H7 (cell line): ENCODE measurements at places on chromosomes 7 and 10. TPM values are rescaled to one million over a fixed set of nuclear protein-coding genes. Genes with fewer than 3 reads are reported as not detected.
A peak's percentile ranks its signal among the peaks of the same experiment; 100 is the strongest.

The TCTN3 gene
- total RNA-seq, result 31.5 and 35.8 TPM in 2 replicates

The GDF2 gene
- total RNA-seq, result not detected in 2 replicates

The SHTN1 gene
- total RNA-seq, result 5.1 and 8.5 TPM in 2 replicates

The DPYSL4 gene
- total RNA-seq, result 7.6 and 9.1 TPM in 2 replicates

The UPK3BL2 gene
- total RNA-seq, result 4.0 and 13.2 TPM in 2 replicates

The CTAGE8 gene
- total RNA-seq, result not detected in 2 replicates

The CLCN1 gene
- 0.11 and 0.21 TPM in 2 replicates for total RNA-seq

The SYNPO2L gene
- total RNA-seq, result 0.11 TPM in 1 of 2 replicates, not detected in the other

GRCh38 chr10:18400906-18401245 is 250.5 kb downstream of the NSUN6 start:
- peak; percentile 41 for DNase-seq

- no peak for DNase-seq
Observed at GRCh38 chr10:12333380-12334185, 15.8 kb upstream of the CAMK1D start.

DNA sequence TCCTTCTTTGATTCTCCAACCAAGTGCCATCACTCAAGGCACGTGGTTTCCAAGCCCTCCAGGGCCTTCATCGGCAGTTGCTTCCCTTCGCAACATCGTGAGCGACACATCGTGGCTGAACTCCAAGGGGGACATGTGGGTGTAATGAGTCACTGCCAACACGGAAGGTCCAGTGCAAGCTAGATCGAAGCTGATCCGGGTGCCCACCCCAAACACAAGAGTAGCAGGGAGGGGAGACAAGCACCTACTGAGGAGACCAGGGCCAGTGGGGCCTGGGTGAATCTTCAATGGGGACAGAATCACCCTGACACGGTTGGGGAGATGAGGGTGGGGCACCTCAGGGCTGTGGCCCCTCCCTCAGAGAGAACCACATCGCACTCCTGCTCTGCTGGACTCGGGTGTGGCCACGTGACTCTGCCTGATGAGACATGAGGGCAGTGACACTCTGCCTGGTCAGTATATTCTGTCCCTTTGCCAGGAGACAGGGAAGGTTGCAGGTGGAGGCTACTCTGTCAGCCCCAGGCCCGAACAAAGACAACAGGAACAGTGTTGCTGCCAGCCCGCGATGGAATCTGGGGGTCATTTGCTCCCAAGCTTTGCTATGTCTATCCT is 36.8 kb upstream of the HSPA12A start:
- DNase-seq, result no peak

DNA sequence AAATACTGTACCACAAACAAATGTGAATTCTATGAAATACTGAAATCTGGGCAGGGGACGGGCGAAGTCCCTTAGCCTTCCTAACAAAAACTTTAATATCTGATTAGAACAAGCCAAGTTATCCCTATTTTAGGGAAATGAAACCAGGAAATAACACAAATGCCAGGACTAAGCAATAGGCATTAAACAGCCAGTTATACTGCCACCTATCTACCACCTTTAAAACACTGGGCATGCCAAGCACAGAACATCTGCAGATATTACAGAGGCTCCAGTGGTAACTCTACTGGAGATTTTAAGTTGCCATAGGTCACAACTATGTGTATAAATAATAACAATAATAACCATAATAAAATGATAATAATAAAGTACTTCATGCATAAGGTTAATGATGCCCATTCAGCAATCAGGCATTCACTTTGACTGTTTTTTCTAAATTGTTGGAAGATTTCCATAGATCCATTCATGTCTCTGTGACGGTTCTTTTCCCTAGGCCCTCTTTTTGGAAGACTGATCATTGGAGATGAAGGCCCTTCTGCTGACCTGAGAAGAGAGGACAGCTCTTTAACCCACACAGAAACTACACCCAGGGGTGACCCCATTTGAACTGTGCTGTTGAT is 195.7 kb downstream of the CACNA2D1 start:
- peak; percentile 11 for DNase-seq

GRCh38 chr10:125089469-125089868 is 70.9 kb downstream of the CTBP2 start:
- no peak for DNase-seq

GRCh38 chr7:29329686-29330085 is 135.1 kb downstream of the CHN2 start:
- DNase-seq, result no peak

DNA sequence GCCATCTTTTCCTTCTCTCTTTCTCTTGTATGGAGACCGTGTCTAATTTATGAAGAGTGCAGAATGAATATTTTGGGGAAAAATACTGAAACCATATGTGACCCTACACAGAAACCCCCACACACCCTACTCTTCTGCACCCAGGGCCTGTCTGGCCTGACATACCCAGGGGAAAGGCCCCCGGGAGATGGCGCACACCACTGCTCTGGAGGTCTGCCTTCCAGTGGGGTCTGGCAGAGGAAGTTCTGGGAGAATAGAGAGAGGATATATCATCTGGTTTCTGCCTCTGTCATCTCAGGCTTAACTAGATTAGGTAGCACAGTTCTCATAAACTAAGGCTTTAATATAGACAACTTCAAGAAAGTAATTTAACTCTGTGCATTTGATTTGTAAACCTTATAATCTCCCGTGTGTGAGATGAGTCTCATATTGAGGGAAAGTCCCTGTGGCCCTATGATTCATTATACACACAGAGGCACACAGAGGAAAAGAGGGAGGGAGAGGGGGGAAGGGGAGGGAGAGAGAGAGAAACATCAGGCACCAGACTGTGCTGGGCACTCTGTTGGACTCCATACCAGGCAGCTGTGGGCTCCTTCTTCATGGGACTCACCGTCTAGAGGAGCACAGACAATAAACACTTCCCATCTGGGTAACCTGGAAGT is 123.3 kb downstream of the AOAH start:
- no peak for DNase-seq

DNA sequence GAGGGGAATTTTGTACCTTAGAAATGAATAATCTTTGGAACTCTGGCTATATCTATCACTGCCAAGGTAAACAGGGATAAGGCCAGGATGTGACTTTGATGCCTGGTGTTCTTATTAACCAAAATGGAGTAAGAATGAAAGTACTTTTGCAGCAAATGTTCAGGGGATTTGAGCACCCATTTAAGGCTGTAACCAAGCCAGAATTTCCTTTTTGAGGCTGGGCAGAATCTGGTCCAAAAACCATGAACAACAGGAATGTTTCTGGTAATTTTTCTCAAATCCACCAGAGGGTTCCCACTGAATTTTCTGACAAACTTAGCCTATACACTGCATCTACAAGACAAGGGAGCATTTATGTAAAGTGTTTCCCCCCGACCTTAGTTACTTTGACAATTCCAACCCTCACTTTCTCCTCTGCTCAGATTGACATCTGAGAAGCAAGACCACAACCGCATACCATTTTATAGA is 120.6 kb downstream of the BAMBI start:
- no peak for DNase-seq

- no peak for DNase-seq
Observed at GRCh38 chr7:112282476-112283188, 76.1 kb downstream of the ZNF277 start.

- DNase-seq, result peak; percentile 55
Observed at GRCh38 chr7:739983-740942, 13.2 kb upstream of the PRKAR1B start.

DNA sequence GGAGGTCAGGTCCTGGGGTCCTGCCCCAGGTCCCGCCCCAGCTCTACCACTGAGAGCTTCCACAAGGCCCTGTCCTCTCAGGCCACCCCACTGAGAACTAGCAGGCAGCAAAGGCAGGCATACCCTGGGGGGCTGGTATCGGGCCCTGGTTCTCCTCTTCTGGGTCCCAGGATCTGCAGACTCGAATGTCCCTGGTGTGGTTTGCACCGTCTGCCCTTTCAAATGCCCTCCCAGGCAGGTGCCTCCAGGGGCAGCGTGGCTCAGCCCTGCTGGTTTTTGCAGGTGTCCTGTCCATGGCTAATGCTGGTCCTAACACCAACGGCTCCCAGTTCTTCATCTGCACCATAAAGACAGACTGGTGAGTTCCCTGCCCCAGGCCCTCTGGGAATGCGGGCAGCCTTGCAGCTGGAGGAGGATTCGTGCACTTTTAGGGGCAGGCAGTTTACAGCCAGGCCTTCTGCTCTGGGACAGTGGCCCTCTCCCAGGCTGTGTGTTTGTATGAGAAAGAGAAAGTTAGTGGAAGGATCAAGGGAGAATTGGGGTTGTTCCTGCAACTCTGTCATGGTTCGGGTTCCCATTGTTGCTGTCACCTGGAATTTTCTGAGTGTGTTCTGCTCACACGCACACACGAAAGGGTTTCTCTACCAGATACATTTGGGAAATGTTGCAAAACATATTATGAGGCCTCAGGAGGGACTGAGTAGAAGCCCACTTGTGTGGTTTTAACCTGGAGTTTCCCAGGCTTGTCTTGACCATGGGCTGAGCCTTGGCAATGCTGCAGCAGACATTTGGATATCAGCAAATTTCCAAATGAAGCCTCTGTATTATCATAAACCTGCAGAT is 5.0 kb downstream of the PPIF start:
- peak; percentile 31 for DNase-seq

GRCh38 chr7:40700653-40701421 is 566.0 kb downstream of the SUGCT start:
- DNase-seq, result no peak

GRCh38 chr10:71191551-71192076 is 20.8 kb upstream of the UNC5B start:
- peak; percentile 77 for DNase-seq

GRCh38 chr7:3778345-3778744 is 477.3 kb downstream of the SDK1 start:
- DNase-seq, result no peak

DNA sequence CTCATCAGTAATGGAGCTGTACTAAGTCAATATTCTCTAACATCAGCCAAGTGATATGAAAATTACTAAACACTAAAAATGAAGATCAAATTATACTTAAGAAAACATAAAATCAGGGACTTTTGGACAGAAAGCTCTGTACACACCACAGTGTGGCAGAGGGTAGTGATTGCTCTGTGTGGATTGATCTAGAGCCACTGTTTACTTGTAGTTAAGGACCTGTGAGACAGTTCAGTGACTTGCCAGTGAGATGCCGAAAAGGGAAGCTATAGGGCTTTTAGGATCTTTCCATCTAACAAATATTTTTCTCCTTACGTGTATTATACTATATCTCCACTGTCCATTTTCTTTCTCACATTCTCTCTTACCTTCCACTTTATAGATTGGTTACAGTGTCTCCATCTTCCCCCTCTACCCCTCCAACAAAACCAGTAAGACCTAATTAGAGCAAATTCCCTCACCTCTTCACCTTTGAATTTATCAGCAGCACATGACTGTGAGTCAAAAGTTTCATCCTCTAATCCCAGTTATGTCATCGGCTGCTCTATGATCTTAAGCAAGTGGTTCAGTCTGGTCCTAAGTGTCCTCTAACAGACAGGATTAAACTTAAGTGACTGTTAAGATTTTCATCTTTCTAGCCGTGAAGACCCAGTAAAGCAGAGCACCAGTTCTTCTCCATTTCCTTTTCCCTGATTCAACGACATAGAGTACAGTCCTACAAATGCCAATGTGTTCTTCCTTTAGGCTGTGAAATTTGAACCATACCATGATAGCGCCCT is 6.9 kb downstream of the PIK3CG start:
- DNase-seq, result no peak

- no peak for DNase-seq
Observed at GRCh38 chr10:17497446-17498030, 43.1 kb upstream of the ST8SIA6 start.

DNA sequence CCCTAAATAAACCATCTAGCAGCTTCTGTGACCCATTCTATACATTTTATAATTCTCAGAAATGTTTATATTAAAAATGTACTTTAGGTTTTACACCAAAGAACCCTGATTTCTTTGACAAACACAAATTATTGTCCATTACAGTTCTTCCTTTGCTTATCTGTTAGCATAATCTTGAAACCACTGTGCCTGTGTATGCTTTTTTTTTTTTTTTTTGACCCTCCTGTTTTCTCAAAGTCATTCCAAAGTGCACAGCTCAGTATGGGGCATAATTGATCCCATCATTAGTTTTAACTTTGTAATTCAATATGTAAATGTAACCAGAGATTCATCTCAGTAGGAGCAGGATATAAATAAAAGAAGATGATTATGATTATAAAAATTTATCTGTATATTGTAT is 229.3 kb downstream of the DGKB start:
- DNase-seq, result no peak

DNA sequence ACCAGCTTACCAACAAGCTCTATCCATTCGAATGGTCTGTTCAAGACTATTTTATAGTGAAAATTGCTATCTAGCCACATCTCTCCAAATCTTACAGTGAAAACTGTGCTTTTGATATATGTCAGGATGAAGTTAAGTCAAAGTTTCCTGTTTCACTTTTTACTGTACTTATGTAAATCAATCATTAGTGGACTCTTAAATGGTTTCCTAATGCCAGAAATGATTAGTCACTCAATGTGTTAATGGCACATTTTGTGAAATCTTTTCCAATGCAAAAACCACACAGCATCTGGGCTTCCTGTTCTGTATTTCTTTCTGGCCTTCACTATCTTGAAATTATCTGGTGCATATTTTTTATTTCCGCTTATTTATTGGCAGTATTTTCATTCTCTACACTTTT is 87.3 kb upstream of the STEAP1B start:
- DNase-seq, result no peak

DNA sequence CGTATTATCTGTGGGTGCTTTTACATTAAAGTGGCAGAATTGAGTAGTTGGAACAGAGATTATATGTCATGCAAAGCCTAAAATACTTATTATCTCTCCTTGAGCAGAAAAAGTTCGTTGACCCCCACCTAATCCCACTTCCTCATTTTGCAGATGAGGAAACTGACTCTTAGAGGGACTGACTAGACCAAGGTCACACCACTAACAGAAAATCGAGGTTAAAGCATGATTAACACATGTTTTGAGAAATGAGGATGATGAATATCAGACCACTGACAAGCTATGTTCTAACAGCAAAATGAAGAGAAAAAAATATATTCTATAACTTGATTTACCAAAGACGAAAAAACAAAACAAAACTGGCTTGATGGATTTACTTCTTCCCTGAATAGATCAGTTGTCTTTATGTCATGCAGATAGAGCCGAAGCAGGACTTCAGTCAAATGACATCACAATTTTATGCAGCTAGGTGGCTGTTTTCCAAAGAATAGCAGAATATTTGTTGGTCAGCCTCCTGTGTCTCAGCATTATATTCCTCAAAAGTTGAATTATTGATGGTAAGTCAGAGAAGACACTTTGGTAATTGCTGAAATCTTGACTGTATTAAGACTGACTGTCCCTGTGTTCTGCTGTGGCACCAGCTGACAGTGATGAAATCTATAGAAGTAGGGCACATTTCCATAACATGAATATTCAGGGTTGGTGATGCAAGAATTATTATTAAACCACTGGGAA is 24.2 kb upstream of the SMIM30 start:
- DNase-seq, result no peak

DNA sequence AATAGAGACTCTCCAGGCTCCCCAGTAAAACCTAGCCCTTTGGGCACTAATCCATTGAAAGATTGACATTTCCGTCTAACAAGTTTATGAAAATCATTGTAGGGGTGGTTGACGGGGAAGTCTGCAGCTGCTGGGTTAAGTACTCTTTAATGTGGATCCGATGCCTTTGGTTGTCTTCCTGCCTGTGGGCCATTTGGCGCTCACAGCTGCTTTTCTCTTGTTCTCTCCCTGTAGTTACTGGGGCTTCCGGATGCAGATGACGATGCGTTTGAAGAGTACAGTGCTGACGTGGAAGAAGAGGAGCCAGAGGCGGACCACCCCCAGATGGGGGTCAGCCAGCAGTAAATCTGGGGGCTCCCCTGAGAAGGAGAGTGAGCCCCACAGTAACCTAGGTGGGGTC is 22.4 kb downstream of the MTURN start:
- no peak for DNase-seq

- no peak for DNase-seq
Observed at GRCh38 chr7:91276909-91277308, 12.7 kb downstream of the FZD1 start.

- DNase-seq, result no peak
Observed at GRCh38 chr7:106089647-106090046, 22.5 kb downstream of the SYPL1 start.
